ENCODE measurements at places on chromosomes 7 and 10. TPM values are rescaled to one million over a fixed set of nuclear protein-coding genes. Genes with fewer than 3 reads are reported as not detected.

The TCAF2 gene
- total RNA-seq = 2.3 TPM

The HMX3 gene
- total RNA-seq = 1.1 TPM

The C10orf53 gene
- total RNA-seq = not detected

The SRRM3 gene
- total RNA-seq = 20.2 TPM

The GHRHR gene
- total RNA-seq = not detected

The TFPI2 gene
- 57.5 TPM for total RNA-seq

The DKK1 gene
- total RNA-seq = 5.7 TPM

The TSPAN13 gene
- 26.9 TPM for total RNA-seq

The EMX2 gene
- 5.0 TPM for total RNA-seq

The H2BK1 gene
- total RNA-seq = not detected

The ZNF503 gene
- 13.6 TPM for total RNA-seq

The NACAD gene
- 8.9 TPM for total RNA-seq

The NUTM2A gene
- total RNA-seq = 1.9 TPM

The MYO1G gene
- total RNA-seq = 1.0 TPM

The DDC gene
- 4.3 TPM for total RNA-seq

The TMEM229A gene
- total RNA-seq = 1.9 TPM

The SDK1 gene
- 17.0 TPM for total RNA-seq
